ENCODE measurements at places on chromosomes 3 and 15.
A peak's percentile ranks its signal among the peaks of the same experiment; 100 is the strongest.

DNA sequence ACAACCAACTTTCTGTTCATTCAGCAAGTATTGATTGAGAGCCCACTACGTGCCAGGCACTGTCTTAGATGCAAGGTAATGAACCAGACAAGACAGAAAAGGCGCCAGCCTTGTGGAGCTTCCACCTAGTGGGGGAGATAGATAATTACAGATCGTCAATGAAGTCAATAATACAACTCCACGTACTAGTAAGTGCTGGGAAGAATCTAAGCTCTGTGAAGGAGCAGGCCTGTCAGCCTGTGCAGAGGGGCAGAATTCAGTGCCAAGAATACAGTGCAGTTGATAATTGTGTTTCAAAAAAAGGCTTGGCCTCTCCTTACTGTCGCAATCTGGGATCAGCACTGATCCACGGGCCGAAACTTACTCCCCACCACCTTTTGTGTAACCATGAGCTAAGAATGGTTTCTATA lies 186.3 kb downstream of the FEZF2 start:
- DNase-seq, result no peak

- no peak for DNase-seq
Measured at GRCh38 chr15:35973029-35973428, 427.1 kb upstream of the DPH6 start.

GRCh38 chr15:58758141-58758540 lies 8.6 kb upstream of the ADAM10 start:
- DNase-seq, result no peak

- DNase-seq, result no peak
Measured at GRCh38 chr3:138726946-138727730, 107.6 kb downstream of the PIK3CB start.

- no peak for DNase-seq
Measured at GRCh38 chr15:37102305-37103162, 2.2 kb upstream of the MEIS2 start.

- no peak for DNase-seq
Measured at GRCh38 chr15:27353856-27354255, 382.9 kb downstream of the GABRG3 start.

DNA sequence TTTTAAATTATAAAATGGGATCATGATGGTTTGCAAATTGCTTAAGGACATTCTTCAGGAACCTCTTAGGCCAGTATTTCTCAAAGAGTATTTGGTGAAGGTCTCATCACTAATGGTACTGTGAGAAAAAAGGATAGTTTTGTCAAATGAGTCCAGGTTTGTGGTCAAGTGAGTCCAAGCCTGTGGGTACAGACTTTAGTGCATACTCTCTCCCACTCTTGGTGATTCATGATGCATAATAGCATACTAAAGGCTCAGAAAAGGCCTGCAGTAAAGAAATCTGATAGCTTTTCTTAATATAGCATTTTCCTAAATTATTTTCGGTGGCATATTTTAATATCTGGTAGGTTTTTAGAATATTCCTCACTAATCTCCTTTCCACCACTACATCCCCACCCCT lies 20.0 kb downstream of the BOC start:
- DNase-seq, result no peak

- DNase-seq, result no peak
Measured at GRCh38 chr3:139318431-139318816, 25.4 kb upstream of the MRPS22 start.

DNA sequence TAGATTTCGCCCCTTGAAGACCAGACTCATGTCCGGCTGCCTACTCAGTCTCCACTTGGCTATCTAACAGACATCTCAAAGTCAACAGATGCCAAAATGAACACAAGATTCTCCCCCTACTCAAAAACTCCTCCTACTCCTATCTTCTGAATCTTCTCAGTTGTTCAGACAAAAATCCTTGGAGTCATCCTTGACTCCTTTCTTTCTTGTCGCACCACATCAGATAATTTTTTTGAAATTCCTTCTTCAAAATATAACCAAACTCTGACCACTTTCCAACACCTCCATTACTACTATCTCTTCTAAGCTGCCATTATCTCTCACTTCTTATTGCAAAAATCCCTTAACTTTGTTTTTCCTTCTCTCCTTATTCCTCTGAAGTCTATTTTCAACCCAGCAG lies 141.9 kb upstream of the SLC7A14 start:
- no peak for DNase-seq

DNA sequence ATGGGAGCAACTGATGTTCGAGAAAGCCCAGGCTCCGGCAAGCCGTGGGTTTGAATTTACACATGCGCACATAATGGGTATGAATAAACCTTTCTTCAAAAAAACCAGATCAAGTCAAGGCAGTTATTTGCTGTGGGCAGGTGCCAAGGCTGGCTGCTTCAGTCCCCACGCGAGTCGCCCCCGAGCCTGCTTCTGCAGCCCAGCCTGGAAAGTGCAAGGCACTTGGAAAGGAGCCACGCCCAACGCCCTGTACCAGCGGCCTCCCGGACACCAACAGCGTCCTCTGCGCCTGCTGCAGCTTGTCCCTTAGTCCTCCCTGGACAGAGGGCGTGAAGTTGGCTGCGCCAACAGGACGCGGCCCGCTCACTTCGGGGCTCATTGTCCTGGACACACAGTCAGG lies 68.9 kb downstream of the KLF15 start:
- no peak for DNase-seq

- DNase-seq, result no peak
Measured at GRCh38 chr3:156548041-156548687, 6.8 kb downstream of the SSR3 start.

- DNase-seq, result peak; percentile 43
Measured at GRCh38 chr3:133487920-133488540, 85.5 kb upstream of the CDV3 start.

DNA sequence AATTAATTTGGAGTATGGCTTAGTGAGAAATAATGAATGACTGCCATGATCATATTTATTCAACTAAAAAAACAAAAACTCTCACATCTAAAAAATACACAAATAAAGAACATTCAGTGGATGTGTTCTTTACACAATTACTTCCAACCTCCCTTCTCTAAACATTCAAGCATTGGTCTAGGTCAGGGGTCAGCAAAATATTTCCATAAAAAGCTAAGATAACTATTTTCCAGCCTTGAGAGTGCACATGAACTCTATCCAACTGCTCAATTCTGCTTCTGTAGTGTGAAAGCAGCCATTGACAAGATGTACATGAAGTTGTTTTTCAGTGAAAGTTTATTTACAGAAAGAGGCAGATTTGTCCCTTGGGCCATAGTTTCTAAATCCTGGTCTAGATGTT lies 406.3 kb downstream of the MAGI1 start:
- no peak for DNase-seq

DNA sequence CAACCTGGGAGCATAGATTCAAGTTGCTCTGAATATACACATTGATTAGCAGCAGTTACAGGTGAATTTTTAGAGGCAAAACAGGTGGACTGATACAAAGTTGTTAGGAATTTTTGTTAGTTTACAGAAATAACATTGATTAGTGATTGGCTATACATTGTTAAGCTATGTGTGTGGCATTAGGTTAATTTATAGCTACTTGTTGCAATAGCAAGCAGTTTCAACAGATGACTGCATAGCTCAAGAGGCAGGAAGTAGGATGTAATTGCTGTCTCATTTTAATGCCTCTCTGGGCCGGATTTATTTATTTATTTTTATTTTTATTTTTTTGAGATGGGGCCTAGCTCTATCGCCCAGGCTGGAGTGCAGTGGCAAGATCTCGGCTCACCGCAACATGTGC lies 99.7 kb downstream of the TCF12 start:
- no peak for DNase-seq

DNA sequence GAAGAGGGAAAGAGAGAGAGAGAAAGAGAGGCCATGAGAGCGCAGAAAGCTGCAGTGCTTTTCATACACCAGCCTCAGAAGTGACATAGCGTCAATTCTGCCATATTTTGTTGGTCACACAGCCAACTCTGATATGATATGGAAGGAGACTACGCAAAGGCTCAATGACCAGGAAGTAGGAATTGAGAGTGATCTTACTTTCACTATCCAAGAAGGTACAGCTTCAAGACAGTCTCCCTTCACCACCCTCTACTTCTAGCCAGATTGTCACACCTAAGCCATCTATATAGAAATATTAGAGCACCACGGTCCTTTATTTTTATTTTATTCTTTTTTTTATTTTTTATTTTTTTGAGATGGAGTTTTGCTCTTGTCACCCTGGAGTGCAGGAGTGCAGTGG lies 21.1 kb downstream of the PARP15 start:
- DNase-seq, result no peak

DNA sequence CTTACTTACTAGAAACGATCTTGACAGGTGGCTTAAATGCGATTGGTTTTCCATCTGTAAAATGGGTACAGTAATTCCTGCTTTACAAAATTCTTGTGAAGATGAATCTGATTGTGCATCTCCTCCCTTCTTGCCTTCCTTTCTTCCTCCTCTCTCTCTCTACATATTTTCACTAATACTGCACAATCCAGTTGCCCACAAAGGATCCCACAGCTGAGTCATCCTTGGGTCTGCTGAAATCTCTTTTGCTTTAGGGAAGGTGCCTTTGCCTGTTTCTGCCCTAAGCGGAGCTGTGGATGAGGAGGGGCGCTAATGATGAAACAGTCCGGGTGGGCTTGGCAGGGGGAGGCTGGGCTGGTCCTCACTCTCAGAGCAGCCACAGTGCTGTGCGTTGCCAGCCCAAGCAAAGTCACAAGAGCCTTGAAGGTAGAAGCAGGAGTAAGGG lies 46.1 kb downstream of the AMOTL2 start:
- no peak for DNase-seq

- DNase-seq, result no peak
Measured at GRCh38 chr3:37221407-37221806, 47.0 kb upstream of the LRRFIP2 start.

GRCh38 chr3:9279966-9280365 lies 30.5 kb upstream of the SRGAP3 start:
- no peak for DNase-seq

GRCh38 chr15:78873793-78874765 lies 1.4 kb downstream of the MORF4L1 start:
- no peak for DNase-seq

GRCh38 chr3:27669591-27669990 lies 52.5 kb downstream of the EOMES start:
- DNase-seq, result no peak

DNA sequence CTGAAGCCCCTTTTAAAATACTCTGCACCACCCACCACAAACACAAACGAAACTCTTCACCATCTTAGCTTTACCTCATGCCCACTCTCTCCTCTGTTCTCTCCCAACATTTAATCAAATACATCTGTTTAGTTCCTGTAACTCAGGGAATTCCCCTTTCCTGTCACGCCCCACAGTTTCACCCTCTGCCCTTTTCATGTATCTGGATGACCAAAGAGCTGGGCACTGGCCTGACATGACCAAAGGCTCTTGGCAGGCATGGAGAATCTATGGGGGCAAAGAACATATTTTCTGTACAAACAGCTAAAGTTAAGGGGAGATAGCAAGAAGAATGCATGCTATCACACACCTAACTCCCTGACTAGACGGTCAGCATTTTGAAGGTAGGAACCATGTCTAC lies 270.0 kb downstream of the TBL1XR1 start:
- no peak for DNase-seq

- DNase-seq, result no peak
Measured at GRCh38 chr3:127545216-127545615, 45.3 kb downstream of the TPRA1 start.

DNA sequence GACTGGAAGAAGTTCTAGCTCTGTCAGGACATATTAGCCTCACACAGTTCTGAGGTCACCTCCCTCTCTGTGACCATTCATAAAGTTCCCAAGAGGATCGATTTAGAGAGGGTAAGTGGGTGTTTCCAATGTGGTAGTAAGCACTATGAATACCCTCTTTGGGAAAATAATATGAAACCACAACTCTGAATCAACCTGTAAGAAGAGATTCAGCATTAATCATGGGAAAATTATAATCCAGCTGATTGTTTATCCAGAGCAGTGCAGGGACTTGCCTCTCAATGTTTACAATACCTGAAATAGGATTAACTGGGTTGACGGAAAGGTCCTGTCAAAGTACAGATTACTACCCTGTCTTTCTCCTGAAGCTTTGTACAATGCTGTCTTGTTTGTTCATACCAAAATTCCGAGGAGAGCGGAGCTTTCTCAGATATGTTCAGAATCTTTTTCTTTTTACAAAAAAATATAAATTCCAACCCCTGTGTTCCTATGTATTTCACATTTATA lies 302.9 kb upstream of the DPPA4 start:
- no peak for DNase-seq

DNA sequence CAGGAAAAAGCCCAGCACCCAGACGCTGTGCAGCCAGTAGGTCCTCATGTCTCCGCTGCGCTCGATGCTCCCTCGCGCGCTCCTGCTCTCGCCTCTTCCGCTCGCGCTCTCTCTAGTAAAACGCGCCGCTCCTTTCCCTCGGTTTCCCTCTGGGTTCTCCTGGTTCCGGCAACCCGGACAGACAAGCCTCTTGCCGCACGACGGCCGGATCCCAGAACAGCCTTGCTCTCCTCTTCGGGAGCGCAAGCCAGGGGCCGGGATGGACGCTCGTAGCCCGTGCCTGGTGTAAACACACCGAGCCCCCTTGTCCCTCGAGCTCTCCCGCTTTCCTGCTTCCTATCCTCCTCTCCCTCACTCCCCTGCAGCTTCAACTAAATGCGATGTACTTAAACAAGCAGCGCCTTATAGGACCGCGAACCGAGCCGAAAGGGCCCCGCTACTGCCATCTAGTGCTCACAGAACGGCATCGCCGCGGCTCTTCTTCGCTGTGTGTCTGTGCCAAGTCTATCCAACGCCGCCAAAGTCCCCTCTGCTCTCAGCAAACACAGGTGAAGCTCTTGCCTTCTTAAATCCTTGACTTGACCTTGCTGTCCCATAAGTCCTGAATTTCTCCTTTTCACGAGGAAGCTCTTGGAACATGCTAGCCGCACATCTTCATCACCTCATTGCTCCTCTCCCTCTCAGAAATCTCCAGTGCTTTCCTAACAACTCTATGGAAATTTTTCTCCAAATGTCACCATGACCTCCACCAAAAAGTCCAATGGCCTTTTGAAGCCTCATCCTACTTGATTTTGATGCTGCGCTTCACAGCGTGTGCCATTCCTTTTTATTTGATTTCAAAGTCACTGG lies 1037.2 kb downstream of the IGSF11 start:
- DNase-seq, result peak; percentile 20

GRCh38 chr15:32730677-32731654 lies 13.2 kb downstream of the GREM1 start:
- DNase-seq, result no peak

- no peak for DNase-seq
Measured at GRCh38 chr15:31276596-31277298, 49.9 kb upstream of the KLF13 start.
